ENCODE measurements at places on chromosomes 5 and 9.
A peak's percentile ranks its signal among the peaks of the same experiment; 100 is the strongest.

GRCh38 chr5:147669169-147669869 lies 113.2 kb downstream of the JAKMIP2 start:
- no peak for DNase-seq

- DNase-seq = peak; percentile 1
Measured at GRCh38 chr5:448061-448765, 5.2 kb downstream of the EXOC3 start.

DNA sequence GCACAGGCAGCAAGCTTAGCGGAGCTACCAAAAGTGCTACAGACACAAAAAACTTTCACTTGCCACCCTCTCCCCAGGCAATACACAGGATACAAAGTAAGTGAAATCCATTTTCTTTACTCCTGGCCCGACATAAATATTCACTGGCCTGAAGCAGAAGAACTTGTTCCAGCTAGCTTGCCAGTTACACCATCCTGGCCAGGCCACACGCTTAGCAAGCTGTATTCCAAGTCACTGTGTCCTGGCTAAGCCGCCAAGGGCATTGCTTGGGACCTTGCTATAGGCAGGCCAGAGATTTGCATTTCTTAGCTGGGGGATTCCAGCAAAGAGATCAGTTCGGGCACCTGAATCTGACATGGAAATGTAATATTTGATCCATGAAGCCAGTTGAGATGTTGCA lies 71.0 kb upstream of the SLC1A3 start:
- DNase-seq = no peak

- DNase-seq = no peak
Measured at GRCh38 chr9:71908825-71909224, 2.2 kb downstream of the ABHD17B start.

DNA sequence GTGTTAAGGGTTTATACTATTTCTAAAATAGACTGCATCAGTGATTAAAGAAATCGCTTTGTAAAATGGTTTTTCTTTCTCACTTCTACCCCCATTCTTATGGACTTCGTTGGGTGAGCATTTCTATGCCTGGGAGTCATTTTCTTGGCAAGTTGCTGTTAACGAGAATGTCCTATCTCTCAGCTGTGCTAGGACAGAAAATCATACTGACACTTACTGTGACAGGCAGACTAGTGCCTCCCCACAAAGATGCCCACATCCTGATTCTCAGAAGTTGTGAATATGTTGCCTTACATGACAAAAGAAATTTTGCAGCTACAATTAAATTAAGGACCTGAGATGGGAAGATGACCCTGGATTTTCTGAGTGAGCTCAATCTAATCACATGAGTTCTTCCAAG lies 65.1 kb upstream of the NMUR2 start:
- no peak for DNase-seq

DNA sequence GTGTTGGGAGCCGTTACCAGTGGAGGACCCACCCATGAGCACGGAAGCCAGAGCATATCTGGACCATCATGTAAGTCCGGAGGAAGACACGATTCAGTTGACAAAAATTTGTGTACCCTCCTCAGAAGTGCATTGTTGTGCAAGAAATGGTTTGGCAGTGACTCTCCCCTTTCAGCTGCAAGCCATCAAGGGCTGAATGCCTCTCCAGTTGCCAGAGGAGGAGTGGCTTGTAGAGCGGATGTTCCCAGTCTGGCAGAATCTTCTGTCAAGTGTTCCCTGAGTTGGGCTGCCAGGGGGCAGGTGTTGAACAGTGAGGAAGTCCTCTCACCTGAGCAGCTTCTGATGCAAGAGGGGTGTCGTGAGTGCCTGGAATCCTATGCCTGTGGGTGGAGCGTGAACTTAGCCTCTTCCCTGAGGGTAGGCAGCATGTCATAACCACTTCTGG lies 27.6 kb upstream of the CDKN2AIPNL start:
- no peak for DNase-seq

DNA sequence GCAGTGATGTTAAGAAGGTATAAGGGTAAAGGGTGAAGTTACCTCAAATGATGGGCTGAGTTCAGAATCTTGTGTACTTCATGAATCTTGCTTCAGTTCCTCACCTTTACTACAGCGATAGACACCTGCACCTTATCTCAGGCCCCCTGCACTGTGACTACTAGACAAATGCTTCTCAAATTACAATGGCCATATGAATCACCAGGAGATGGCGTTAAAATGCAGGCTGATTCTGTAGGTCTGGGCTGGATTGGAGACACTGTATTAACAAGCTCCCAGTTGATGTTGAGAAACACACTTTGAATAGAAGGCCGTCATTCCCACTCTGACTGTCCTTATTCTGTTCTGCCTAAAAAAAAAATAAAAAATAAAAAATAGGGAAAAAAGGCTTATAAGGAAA lies 29.8 kb downstream of the TARS1 start:
- no peak for DNase-seq

Measured in activated naive CD4-positive, alpha-beta T cell treated with anti-CD3 and anti-CD28 coated beads for 36 hours (primary cell).